ENCODE measurements at places on chromosomes 1 and 21.

- DNase-seq = no peak
Measured at GRCh38 chr1:54272134-54272533, 72.2 kb downstream of the MRPL37 start.

DNA sequence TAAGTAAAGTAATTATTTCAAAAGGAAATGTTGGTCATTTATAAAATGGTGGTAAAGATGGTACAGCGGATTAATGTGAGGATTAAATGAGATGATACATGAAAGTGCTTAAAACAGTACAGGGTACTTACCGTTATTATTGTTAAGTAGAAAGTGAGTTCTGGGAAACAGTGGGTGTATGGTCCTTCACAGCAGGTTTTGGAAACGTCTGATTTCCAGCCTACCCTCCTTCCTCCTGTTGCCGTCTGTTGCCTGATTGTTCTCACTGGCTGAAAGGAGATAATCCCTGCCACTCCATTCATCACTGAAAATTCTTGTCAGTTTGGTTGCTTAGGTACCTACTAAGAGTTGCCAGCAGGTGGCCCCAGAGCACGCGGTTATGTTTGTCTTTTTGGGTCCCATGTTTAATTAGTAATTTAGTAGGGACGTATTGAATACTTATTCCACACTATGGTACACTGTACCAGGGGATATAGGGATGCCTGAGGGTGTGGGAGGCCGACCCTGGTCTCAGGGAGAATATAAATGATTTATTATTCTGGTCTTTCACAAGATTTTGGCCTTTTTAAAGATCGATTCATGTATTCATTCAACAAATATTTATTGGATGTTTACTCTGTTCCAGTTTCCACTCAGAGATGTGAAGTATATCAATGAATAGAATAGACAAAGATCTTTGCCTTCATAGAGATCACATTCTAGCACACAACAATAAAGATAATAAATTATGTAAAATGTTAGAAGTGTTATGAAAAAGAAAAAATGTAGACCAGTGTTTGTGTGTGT is 30.8 kb upstream of the RPTN start:
- DNase-seq = peak; percentile 69

- DNase-seq = no peak
Measured at GRCh38 chr1:57378534-57378933, 45.3 kb downstream of the DAB1 start.

GRCh38 chr1:20134995-20135394 is 4.1 kb upstream of the PLA2G2F start:
- no peak for DNase-seq

DNA sequence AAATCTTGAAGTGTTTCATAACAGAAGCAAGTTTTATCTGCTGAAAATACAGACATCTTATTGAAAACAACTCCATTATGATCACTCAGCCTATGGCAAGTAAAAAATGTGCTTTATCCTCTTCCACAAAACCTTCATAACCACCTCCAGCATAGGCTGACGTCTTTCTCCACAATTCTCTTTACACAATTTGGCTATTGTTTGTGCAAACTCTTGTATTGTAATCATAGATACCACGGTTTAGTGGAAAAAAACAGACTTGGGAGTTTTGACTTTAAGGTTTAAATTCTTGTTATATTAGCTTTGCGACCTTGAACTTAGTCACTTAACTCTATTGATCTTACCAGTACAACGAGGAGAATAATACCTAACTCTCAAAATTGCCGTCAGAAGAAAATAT is 126.1 kb downstream of the PLD5 start:
- no peak for DNase-seq

- no peak for DNase-seq
Measured at GRCh38 chr1:167249702-167250101, 29.0 kb downstream of the POU2F1 start.

DNA sequence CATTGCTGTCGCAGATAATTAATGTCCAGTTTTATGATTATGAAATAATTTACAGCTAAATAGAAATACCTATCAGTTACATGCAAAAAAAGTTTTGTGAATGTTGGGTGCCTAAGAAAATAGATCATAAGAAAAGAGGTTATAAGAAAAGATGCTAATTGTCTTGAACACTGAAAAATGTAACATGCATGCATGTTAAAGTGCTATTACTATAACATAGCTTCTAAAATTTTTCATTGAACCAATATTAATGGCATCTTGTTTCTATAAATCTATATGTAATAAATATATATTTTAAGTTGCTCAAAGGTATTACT is 35.5 kb upstream of the SCYL3 start:
- no peak for DNase-seq

DNA sequence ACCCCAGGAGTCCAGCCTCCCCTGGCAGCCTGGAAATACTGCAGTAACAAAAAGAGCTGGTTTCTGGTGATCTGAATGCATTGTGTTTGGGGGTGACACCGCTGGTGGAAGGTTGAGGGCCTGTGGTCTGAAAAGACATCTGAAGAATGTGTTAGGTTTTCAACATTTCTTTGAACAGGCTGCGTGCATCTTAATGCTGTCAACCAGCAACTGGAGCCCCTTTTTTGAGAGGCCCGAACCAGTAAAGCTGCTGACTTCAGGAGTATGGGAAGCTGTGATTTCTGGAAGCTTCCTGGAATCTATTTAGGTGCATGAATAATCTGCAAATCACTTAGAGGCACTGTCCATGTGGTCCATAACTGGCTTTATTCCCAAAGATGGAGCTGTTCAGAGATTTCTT is 17.0 kb downstream of the ATP5PO start:
- DNase-seq = no peak

GRCh38 chr21:27026501-27026900 is 59.6 kb upstream of the ADAMTS5 start:
- no peak for DNase-seq

DNA sequence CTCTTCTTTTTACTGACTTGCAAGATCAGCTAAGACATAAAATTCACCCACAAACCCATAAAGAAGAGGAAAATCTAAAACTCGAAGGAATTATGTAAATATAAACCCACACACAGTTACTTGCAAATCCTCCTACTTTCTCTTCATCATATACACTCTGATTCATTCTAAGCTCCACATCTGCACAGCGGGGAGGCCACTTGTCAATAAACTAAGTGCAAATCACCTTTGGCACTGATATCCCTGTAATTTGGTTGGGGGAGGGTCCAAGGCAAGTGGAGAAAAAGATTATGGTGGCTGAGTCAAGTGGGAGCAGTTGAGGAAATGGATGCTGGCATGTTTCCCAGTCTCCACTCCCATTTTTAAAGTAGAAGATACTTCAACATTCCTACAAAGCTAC is 596.5 kb downstream of the MATN1 start:
- DNase-seq = no peak

GRCh38 chr21:45319461-45320211 is 31.9 kb upstream of the POFUT2 start:
- peak; percentile 75 for DNase-seq

GRCh38 chr1:245453541-245453940 is 298.8 kb downstream of the KIF26B start:
- no peak for DNase-seq

GRCh38 chr1:38026592-38027200 is 14.2 kb downstream of the UTP11 start:
- peak; percentile 85 for DNase-seq

DNA sequence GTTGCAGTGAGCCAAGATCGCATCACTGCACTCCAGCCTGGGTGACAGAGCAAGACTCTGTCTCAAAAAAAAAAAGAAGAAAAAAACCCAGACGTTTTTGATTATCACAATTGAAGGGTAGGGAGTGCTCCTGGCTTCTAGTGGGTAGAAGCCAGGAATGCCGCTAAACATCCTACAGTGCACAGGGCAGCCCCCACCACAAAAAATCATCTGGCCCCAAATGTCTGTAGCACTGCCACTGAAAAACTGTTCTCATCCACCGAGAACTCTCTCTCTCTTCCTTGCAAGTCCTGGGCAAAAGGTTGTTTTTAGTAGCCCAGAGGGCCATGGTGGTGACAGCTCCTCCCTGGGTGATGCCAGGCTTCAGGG is 35.6 kb upstream of the GPR157 start:
- DNase-seq = no peak

DNA sequence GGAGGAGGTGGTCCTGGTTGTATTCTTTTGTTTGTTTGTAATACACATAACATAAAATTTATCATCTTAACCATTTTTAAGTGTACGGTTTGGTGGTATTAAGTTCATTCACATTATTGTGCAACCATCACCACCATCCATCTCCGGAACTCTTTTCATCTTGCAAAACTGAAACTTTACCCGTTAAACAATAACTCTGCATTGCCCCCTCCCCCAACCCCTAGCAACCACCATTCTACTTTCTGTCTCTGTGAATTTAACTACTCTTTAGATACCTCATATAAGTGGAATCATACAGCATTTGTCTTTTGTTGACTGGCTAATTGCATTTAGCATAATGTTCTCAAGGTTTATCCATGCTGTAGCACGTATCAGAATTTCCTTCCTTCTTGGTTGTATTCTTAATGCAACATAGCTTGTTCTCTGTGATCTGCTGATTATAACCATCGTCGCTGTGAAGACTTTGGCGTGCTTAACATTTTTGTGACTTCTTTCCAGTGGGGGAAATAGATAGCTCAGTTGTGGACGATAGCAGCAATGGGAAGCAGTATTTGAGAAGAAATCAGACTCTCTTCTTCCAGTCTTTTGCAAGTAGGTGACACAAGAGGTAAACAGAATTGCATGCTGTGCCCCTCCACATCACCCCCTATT is 117.5 kb upstream of the HOOK1 start:
- no peak for DNase-seq

DNA sequence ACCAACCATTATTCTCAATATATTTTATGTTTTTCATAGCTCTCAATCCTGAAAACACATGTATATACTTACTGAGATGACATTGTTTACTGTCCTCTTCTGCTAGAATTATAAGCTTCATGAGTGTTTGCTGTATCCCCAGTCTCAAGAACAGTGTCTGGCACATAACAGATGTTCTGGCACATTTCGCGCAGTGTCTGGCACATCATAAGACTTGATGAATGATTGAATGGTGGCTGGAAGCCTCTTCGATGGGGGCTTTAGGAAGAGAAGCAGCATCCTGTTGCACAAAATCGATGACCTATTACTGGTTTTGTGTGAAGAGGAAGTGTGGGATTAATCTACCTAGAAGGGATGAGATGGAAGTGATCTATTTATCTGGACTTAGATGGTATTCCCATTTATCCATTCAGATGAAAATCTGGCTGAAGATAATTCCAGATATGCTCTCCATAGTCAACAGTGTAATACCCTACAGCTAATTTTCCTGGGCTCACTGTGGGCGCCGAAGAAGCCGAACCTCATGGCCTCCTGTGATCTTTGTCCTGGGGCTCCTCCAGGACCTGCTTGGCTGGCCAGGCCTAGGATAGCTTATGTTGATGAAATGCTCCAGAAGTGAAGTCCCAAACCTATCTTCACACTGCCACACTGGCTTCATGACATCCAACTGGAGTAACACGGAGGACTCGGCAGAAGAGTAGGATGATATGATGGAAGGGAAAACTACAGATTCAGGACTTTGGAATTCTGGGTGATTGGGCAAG is 26.5 kb downstream of the CD34 start:
- DNase-seq = no peak

DNA sequence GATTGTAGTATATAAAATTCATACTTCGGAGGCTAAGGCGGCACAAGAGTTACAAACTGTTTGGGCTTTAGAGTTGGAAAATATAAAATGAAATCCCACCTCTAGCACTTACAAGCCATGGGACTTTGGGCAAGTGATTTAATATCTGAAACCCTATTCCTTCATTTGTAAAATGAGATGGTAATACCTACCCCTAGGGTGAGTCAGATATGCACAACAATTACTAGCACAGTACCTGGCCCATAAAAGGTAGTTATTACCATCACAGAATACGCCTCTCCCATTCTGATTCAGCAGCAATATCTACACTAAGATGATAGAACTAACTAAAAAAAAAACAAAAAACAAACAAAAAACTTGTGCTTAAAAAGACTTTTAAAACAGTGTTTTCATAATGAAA is 3.5 kb downstream of the KLHL12 start:
- no peak for DNase-seq

- no peak for DNase-seq
Measured at GRCh38 chr1:47410068-47410455, 6.0 kb upstream of the FOXE3 start.

DNA sequence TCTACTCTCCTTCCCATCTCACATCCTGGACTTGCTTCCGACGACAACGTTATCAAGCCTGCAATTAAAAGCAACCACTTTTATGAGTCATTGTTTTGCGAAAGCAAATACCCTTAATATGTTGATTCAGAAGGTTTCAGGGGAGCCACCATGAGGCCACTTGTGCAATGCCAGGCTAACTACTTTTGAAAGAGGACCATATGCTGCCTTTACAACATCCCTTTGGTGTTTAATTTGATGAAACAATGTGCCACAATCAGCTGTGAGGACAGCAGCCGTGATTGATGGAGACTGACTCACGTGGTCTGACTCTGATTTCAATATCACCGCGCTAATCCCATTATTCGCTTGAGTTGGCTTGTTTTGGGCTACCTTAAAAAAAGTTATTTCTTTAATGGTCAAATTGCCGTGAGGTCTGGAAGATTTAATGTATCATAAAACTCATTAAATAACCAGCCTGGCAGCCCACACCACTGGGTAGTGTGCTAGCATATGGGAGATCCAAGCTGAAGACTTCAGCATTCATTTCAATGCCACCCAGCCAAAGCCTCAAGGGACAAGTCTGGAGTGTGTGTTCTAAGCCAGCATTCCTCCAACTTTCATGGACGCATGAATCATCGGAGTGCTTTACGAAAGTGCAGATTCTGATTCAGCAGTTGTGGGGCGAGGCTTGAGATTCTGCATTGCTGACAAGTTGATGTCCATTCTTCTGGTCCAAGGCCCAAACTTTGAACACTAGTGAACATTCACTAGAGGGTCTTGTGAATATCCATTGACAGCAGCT is 73.3 kb upstream of the PAXBP1 start:
- no peak for DNase-seq

- no peak for DNase-seq
Measured at GRCh38 chr1:54665852-54666251, 24.3 kb downstream of the MROH7 start.

GRCh38 chr21:28332796-28333195 is 659.9 kb downstream of the LTN1 start:
- DNase-seq = no peak

- DNase-seq = no peak
Measured at GRCh38 chr1:223747838-223748335, 35.5 kb downstream of the CAPN2 start.

- DNase-seq = no peak
Measured at GRCh38 chr1:39688706-39689105, 2.5 kb downstream of the HPCAL4 start.

DNA sequence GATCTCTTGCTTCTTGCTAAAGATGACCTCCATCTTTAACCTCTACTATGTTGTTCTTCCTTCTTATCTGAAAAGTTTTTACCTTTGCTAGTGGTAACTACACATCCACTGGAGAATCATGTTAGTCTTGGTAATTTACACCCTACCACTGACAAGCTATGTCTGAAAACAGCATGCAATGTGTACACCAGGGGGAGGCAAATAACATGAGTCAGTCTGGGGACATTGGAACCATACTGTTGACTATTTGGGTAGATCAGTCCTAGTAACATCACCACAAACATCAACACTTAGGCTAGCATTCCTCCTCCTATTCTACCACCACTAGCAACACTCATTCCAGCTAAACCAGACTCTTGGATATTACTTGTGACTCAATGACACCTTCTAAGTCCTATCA is 549.0 kb downstream of the KCNT2 start:
- DNase-seq = no peak

GRCh38 chr1:110159168-110159567 is 8.9 kb downstream of the SLC6A17 start:
- DNase-seq = no peak

Data from H7 (cell line).